ENCODE measurements at places on chromosomes 13 and 19.

DNA sequence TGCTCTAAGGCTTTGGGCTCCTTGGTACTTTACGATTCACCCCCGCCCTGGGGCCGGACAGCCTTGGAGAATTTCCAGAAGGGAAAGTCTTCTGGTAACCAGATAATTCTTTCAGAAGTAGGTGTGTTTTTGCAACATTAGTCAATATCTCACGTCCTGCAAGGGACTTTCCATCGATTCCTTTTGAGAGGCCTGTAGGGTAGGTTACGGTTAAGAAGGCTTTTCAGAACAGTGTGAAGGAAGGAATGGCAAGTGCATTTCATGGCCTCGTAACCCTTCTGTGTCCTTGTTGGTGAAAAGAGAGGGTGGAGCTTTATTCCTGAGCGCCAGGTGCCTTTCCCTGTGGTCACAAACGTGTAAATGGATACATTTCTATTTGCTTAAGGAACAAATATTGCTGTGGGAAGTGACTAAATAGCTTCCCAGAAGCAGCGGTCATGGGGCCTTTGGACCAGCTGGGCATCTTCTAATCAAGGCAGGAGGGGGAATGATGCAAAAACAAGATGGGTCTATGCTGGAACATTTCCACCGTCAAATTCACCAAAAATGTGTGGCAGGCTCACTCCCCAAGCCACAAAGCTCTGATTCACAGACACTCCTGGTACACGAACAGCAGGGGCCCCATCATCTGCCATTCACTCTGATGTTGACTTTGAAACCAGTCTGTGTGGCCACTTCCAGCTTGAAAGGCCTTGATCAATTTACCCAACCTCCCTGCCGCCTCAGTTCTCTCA lies 99.2 kb downstream of the ANKRD10 start:
- DNase-seq: no peak

GRCh38 chr13:27423333-27423732 lies 1.1 kb upstream of the GTF3A start:
- DNase-seq: peak; percentile 17

DNA sequence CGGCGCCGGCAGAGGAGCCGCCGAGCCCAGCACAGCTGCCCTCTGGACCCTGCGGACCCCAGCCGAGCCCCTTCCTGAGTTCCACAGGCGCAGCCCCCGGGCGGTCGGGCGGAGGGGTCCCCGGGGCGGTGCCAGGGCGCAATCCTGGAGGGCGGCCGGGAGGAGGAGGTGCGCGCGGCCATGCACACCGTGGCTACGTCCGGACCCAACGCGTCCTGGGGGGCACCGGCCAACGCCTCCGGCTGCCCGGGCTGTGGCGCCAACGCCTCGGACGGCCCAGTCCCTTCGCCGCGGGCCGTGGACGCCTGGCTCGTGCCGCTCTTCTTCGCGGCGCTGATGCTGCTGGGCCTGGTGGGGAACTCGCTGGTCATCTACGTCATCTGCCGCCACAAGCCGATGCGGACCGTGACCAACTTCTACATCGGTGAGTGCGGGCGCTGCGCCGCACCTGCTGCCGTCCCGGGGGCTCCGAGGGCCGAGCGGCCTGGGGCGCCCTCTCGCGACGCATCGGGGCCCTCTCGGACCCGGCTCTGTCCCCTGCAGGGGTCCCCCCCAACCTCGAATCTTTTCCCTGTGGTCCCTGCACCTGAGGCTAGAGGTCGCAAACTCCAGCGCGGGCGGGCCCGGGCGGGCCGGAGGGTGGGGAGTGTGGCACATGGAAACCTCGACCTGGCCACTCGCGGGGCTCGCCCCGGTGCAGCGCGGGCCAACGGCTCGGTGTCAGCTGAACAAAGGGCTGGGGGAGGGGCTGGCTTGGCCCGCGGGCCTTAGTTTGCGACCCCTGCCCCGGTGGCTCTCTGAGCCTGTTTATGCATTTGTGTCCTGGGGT lies at the start of gene KISS1R:
TSS of gene KISS1R (plus strand) at position 11 of the 829 bp plus-strand sequence. CDS start at position 181, 170 bp downstream.
- DNase-seq: peak; percentile 83

- DNase-seq: no peak
Observed at GRCh38 chr19:29545866-29546582, 20.2 kb downstream of the VSTM2B start.

DNA sequence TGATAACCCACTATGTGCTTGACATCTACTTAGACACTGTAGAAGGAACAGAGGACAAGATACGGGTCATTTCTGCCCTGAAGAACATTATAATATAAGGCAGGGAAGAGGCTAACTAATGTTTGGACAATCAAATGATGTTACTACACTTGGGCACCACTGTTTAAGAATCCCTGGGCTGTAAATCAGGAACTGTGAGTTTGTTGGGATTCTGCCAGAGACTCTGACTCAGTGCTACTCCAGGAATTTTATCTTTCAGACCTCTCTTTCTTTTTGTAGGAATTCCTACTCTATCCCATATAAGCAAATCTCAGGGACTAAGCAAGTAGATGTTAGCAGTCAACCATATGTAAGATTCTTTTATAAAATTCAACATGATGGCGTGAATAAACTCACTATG lies 3.1 kb upstream of the ZNF471 start:
- DNase-seq: no peak

Data from erythroblast (primary cell).